ENCODE measurements at places on chromosomes 16 and 17.

- H3K4me1 ChIP-seq, result peaks cover 32% of the 10 kb centered on the region
- H3K4me3 ChIP-seq, result peak overlapping the region; percentile 13
- no peaks in the 10 kb centered on the region for H3K36me3 ChIP-seq
- DNase-seq, result no peak
- H3K27ac ChIP-seq, result peak overlapping the region; percentile 43
- H3K27me3 ChIP-seq, result no peaks in the 10 kb centered on the region
Measured at GRCh38 chr16:87436225-87437172, 44.4 kb downstream of the MAP1LC3B start.

- no peak overlapping the region for H3K4me3 ChIP-seq
- H3K4me1 ChIP-seq, result peaks cover 8% of the 10 kb centered on the region
- peaks cover 7% of the 10 kb centered on the region for H3K36me3 ChIP-seq
- no peaks in the 10 kb centered on the region for H3K27me3 ChIP-seq
- DNase-seq, result no peak
Measured at GRCh38 chr16:81040131-81040530, 4.5 kb downstream of the ATMIN start.

DNA sequence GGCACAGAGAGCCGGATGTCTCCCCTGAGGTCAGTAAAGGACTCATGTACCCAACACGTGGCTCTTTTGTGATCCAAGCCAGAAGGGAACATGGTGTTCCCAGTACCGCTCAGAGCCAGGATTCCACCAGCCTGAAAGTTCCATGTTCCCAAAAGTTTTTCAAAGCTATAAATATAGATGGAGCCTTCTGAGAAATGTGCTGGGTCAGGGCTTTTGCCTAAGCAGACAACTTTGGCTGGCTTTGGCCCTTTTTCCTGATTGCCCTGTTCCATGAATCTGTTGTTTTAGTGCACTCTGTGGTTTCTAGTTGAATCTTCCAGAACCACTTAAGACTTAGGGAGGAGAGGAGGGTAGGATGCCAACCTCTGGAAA is 128.5 kb upstream of the HS3ST2 start:
- H3K36me3 ChIP-seq, result no peaks in the 10 kb centered on the region
- H3K4me1 ChIP-seq, result 0 out of 2 replicates have a peak, but pooled peaks cover 7% of the 10 kb centered on the region
- no peak overlapping the region for H3K27ac ChIP-seq
- H3K27me3 ChIP-seq, result no peaks in the 10 kb centered on the region
- no peak overlapping the region for H3K4me3 ChIP-seq

DNA sequence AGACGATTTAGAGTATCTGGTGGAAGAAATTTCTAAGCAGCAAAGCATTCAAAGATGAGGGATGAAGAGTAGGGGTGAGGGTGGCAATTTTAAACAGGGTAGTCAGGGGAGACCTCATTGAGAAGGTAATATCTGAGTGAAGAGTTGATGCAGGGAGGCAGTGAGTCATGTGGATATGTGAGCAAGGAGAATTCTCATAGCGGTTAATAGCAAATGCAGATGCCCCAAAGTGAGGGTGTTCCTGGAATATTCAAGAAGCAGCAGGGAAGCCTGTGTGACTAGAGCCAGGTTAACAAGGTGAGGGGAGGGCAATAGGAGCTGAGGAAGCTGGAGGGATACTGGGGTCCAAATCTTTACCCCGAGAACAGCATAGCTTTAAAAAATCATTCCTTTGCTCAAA is 114.3 kb downstream of the SPACA3 start:
- DNase-seq, result no peak
- H3K4me1 ChIP-seq, result no peaks in the 10 kb centered on the region
- no peaks in the 10 kb centered on the region for H3K36me3 ChIP-seq
- no peaks in the 10 kb centered on the region for H3K27me3 ChIP-seq
- no peak overlapping the region for H3K27ac ChIP-seq

GRCh38 chr16:17289674-17290635 is 180.8 kb downstream of the XYLT1 start:
- DNase-seq, result no peak
- H3K27me3 ChIP-seq, result no peaks in the 10 kb centered on the region
- no peak overlapping the region for H3K27ac ChIP-seq
- H3K4me1 ChIP-seq, result no peaks in the 10 kb centered on the region
- H3K36me3 ChIP-seq, result no peaks in the 10 kb centered on the region

DNA sequence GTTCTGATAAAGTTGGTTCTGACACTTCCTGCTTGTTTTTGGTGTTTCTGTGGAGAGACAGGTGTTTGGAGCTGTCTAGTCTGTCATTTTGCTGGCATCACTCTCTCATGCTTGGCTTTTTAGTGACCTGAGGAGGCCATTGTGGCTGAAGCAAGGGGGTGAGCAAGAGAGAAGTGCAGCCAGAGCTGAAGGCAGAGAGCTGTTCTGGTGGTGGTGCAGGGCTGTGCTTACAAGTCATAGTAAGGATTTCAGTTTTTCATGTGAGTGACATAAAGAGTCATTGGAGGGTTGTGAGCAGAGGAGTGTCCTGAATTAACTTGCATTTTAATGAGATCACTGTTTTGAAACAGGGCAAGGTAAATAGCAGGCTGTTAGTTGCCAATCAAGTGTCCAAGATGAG is 97.5 kb downstream of the CHD9 start:
- no peak overlapping the region for H3K4me3 ChIP-seq
- H3K4me1 ChIP-seq, result no peaks in the 10 kb centered on the region
- DNase-seq, result no peak
- peaks cover 5% of the 10 kb centered on the region for H3K36me3 ChIP-seq

DNA sequence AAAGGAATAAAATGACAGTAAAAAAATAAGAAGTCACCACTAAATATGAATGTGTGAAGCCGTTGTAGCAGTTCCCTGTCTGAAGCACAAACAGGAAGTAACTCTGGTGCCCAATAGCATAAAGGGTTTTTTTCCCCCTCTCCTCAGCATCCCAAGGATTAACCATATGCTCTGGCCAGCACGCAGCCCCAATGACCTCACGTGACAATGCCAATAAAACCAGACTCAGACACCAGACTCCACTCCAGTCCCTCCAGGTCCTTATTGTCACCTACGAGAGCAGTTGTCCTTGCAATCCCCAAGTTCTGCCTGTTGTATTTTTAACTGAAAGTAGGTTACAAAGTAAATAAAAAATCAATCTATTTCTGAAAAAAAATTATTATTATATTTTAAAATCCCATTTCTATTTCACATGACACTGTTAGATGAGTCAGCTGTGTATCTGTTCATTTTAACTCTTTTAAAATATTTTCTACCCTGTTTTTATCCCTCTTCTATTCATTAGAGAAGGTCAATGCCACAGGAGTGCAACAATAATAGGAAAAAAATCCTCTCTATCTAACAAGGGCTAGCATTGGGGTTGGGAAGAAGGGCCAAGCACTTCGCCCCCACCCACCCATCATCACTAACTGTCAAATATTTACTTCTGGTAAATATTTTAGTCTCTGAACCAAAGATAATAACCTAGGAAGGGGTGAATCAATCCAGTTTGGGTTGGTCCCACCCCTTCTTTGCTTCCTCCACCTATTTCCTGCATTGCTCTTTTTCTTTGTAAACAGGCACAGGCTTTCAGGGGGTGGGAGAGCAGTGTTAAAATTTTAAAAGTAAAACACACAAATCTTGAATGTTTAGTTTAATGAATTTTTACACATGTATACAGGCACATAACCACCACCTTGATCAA is 6.6 kb downstream of the PRAC1 start:
- no peaks in the 10 kb centered on the region for H3K36me3 ChIP-seq
- H3K4me3 ChIP-seq, result peak overlapping the region; percentile 7

- H3K27me3 ChIP-seq, result no peaks in the 10 kb centered on the region
- peaks cover 6% of the 10 kb centered on the region for H3K4me1 ChIP-seq
- H3K4me3 ChIP-seq, result no peak overlapping the region
- no peak overlapping the region for H3K27ac ChIP-seq
- H3K36me3 ChIP-seq, result no peaks in the 10 kb centered on the region
Measured at GRCh38 chr17:27571563-27572352, 59.2 kb upstream of the LGALS9 start.

DNA sequence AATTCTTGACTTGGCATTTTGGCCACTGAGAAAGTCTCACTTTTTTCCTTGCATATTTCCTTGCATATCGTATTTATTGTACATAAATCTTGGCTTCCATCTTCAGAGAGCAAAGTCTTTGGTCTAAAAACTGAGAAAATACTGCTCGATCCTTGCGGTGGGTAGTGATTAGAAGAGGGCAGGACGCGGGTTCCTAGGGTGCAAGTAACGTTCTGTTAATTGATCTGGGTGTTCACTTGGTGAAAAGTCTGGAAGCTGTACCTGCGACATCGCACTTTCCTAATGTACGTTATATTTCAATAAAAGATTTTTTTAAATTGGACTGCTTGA is 758 bp upstream of the UBALD2 start:
- H3K4me1 ChIP-seq, result peaks cover 51% of the 10 kb centered on the region
- H3K27ac ChIP-seq, result peak overlapping the region; percentile 74
- no peak for DNase-seq
- H3K27me3 ChIP-seq, result no peaks in the 10 kb centered on the region
- H3K36me3 ChIP-seq, result peaks cover 7% of the 10 kb centered on the region
- H3K4me3 ChIP-seq, result peak overlapping the region; percentile 62

Measured in PC-3 (cell line).